T-helper 2 cell treated with Interferon-gamma antibody and Interleukin-4, amounts not matched to agents 5 μg/mL and 100 μg/mL, for 36 hours (primary cell): ENCODE measurements at places on chromosomes 12 and 14.

- peak; percentile 6 for DNase-seq
Measured at GRCh38 chr14:87888136-87888999, 104.6 kb downstream of the GALC start.

GRCh38 chr12:93136253-93137055 is 207.4 kb upstream of the EEA1 start:
- DNase-seq = no peak

DNA sequence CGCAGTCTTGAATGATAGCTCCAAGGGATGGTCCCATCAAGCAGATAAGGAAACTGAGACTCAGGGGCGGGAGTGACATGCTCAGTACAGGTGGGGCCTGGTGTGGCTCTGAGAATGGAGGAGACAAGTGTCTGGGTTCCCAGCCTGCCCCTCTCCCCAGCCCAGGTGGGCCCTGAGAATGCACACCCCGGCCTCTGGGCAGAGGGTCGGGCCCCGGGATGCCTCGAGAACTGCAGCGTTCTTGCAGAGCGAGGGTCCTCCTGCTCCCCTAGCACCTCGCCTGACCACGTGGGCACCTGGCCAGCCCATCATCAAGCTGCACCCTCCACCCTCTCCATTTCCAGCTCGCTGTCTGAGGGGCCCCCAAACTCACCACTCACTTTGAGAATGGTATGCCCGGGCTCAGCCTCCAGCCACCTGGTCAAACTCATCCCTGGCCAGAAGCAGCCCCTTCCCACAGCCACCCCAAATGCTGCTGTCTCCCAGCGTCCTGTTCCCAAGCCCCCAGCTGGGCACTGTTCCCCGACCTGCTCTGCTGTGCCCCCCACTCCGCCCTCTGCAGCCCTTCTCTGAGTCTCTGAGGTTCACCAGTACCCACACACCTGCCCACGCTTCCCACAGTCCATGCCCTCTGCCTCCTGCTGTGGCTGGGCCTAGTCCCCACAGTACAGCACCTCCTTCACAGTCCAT is 44.3 kb downstream of the CYP46A1 start:
- DNase-seq = no peak

- DNase-seq = peak; percentile 65
Measured at GRCh38 chr12:112937741-112938719, at the start of gene OAS3. TSS of gene OAS3 (plus strand) at chr12:112938474. CDS start at chr12:112938531, 57 bp downstream.

- no peak for DNase-seq
Measured at GRCh38 chr12:75954041-75954440, 77.5 kb downstream of the PHLDA1 start.

GRCh38 chr14:72758420-72758819 is 135.5 kb downstream of the DPF3 start:
- DNase-seq = no peak

GRCh38 chr12:100651694-100652093 is 78.2 kb downstream of the GAS2L3 start:
- no peak for DNase-seq

- no peak for DNase-seq
Measured at GRCh38 chr12:78236264-78236663, 405.6 kb downstream of the NAV3 start.

- no peak for DNase-seq
Measured at GRCh38 chr12:7581625-7582024, 78.0 kb upstream of the CD163 start.

DNA sequence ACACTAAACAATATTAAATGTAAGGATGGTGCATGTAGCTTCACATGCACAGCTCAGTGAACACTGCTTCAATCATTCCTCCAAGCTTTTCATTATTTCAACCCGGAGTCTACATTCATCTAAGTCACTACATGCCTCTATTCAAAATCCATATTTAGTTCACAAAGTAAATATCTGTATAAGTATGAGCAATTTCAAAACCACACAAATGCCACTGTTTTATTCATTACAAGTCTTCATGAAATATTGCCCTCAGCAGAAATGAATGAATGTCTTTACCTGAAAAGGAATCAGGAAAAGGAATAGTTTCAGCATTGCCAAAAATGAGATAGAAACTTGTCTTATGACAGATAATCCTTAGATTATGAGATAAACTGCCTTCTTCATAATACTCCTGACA is 149.4 kb downstream of the SLC38A4 start:
- no peak for DNase-seq

DNA sequence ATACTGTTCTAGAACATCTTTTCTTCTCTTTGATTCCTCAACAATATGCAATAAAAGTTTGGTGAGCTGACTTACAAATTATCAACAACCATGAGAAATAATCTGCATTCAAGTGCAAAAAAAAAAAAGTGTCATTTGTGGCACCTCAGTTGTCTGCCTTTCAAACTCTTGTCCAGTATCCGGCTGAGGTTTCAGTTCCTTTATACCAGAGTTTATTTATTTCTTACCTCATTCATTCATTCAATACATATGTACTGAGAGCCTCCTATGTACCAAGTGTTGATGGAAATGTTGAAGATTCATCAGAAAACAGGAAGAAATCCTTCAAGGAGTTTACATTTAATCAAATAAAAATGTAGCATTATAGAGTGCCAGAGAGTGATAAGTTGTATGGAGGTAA is 484.1 kb downstream of the RMST start:
- no peak for DNase-seq

- DNase-seq = no peak
Measured at GRCh38 chr12:29008786-29009185, 140.3 kb upstream of the FAR2 start.

GRCh38 chr14:59296508-59296907 is 108.0 kb downstream of the DAAM1 start:
- DNase-seq = no peak

- DNase-seq = no peak
Measured at GRCh38 chr12:21675641-21676040, 18.0 kb upstream of the LDHB start.

DNA sequence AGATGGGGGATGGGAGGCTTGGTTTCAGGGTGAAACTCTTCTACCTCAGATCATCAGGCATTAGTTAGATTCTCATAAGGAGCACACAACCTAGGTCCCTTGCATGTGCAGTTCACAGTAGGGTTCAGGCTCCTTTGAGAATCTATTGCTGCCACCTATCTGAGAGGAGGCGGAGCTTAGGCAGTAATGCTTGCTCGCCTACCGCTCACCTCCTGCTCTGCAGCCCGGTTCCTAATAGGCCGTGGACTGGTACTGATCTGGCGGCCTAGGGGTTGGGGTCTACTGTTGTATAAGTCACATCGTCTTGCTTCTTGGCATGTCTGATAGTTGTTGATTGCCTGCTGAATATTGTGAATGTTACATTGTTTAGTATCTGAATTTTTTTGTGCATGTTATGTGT is 12.2 kb downstream of the SCYL2 start:
- no peak for DNase-seq

DNA sequence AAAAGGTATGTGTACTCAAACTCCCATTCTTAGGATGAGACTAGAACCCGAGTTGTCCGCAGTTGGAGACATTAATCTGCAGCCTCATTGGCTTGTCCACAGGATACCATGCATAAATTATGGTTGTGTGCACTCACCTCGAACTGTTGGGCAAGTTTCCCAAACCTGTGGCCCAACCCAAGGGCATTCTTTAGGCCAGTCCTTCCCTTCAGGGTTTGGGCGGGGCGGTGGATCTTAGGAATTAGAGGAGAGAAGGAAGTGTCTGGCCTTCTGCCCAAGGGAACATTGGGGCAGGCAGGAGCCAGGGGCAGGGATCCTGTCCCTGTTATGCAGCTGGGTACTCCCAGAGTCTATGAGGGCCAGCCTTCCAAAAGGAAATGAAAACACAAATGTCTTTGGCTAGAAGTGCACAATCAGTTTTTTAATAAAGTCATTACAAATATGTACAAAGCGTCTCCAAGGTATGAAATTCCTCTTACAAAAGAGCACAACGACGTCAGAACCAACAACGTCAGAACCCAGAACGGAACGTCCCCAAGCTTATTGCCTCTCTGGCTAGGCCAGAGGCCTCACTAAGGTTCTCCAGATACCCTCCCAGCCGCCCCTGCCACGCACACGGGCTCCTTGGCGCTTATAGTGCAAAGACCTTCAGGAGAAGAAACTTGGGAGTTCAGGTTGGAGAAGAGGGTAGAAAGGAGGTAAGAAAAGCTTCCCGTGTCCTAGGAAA is 25.3 kb downstream of the HRK start:
- DNase-seq = no peak

DNA sequence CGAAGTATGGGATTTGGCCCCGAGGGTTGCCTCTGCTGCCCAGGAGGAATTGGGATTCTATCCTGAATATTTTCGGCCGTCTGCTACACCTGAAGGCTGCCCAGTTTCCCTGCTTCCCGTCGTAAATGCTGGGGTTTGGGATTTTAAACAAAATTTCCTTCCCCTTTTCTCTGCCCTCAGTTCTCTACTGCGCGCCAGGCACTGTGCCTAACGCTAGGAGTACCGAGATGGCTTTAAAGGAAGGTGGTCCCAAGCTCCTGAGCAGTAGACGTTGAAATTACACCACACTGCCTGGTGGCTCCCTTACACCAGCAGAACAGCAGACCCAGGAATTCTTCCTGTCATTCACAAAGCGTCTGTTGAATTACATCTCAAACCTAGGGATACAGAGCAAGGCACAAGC is 566 bp upstream of the PRDM4 start:
- DNase-seq = no peak

DNA sequence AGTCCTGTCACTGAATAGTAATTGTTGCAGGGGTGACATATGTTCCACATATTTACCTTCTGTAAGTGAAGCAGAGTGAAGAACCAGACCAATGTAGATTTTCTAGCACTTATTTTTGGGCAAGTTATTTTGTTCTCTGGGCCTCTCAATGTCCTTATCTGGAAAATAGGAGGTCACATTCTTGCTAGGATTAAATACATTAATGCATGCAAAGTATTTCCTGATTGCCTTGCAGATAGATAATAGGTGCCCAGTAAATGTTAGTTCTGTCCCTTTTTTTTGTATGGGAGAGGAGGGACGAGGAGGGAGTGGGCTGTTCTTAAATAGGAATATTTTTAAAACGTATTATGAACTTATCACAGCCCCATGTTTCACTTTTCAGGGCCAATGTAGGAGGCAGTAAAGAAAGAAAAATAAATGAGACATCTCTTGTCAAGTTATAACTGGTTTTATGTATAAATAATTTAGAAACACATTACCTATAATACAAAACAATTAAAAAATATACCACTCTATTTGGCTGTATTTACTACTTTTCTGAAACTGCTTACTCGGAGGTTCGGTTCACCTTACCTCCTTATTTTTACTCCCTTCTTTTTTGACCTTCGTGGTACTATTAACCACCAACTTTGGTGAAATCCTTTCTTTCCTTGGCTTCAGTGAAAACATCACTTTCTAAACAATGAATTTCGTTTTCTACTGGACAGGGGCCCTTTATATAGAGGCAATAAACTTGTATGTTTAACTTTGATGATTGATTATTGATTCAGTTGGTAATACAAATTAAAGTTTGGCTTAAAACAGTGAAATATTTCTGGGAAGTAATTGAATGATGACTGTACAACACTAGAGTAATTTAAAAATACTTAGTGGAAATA is 41.9 kb downstream of the DIP2B start:
- DNase-seq = no peak

- no peak for DNase-seq
Measured at GRCh38 chr14:67837011-67837624, 17.5 kb downstream of the RAD51B start.

DNA sequence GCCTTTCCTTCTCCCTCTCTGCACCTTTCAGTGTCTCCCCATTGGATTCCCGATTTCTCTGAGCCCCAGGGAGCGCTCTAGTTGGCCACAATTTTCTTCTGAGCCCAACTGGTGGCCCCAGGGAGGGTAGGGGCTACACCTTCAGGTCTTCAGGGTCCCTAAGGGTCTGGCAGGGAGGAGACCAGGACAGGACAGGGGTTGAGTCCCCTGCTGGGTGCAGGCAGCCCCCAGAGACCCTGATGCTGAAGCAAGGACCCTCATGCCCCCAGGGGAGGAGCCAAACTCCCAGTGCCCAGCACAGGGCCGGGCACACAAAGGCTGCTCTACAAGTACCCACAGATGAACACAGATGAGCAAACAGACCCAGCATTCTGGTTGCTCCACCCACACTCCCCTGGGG is 12.7 kb downstream of the FOXN4 start:
- DNase-seq = no peak

- no peak for DNase-seq
Measured at GRCh38 chr12:92193063-92193462, 47.4 kb upstream of the BTG1 start.

GRCh38 chr12:5872745-5873144 is 72.3 kb downstream of the ANO2 start:
- DNase-seq = no peak

DNA sequence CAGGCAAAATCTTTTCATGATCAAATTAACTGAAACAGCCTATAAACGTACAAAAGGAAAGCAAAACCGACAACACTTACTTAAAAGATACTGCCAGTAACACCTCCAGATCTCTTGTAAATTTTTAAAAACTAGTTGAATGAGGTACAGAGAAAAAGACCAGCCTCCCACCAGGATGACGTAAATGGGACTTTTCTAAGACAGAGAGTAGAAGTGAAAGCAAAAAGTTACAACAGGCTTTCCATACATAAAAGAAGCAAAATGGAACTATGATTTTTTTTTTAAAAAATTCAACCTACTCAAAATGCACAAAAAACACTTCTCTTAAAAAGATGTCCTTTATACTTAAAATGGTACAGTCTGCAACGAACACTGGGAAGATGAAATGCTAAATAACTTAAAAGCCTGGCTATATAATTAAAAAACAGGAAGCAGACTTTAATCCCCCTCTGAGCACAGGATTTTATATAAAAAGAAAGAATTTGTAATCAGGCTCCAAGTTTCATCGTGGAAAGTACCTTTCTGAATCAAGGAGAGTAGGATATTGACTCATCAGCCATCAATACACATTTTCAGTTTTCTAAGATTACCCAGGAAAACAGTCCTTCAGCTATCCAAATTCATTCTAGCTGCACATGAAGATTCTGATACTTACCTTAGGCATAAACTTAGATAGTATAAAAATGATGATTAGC is 14.2 kb upstream of the MYO1A start:
- DNase-seq = peak; percentile 69

DNA sequence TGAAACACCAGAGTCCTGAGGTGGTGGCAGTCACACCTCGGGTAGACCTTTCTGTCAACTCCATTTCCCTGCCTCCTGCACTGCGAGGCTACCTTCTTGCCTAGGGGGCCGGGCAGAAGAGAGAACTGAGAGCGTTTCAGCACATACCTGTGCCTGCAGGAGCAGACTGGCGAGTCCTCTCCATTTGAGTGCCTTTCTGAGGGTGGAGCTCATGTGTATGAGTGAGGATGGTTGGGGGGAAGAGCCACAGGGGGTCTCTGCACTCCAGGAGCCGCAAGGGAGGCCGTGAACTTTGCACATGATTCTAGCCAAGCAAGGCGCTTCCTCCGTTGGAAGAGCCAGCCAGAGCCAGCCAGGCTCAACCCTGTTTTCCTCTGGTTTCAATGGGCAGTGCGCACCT is 31.0 kb upstream of the CCND2 start:
- no peak for DNase-seq
